ENCODE measurements at places on chromosomes 3 and 15.

- no peak for DNase-seq
Observed at GRCh38 chr3:112405845-112406244, 72.9 kb downstream of the CD200 start.

- peak; percentile 59 for DNase-seq
Observed at GRCh38 chr15:74213858-74214284, 11.3 kb upstream of the STRA6 start.

DNA sequence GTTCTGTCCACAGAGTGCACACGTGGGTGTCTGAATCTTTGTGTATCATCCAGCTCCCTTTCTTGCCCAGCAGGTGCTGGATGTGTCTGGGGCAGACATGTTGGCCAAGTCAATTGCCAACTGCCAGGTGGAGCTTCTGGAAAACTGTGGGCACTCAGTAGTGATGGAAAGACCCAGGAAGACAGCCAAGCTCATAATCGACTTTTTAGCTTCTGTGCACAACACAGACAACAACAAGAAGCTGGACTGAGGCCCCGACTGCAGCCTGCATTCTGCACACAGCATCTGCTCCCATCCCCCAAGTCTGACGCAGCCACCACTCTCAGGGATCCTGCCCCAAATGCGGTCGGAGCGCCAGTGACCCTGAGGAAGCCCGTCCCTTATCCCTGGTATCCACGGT, 12.5 kb upstream of the RPP14 start:
- DNase-seq = no peak

GRCh38 chr3:38603731-38604131, 45.8 kb downstream of the SCN5A start:
- no peak for DNase-seq

- no peak for DNase-seq
Observed at GRCh38 chr3:56297281-56297840, 170.9 kb downstream of the ERC2 start.

DNA sequence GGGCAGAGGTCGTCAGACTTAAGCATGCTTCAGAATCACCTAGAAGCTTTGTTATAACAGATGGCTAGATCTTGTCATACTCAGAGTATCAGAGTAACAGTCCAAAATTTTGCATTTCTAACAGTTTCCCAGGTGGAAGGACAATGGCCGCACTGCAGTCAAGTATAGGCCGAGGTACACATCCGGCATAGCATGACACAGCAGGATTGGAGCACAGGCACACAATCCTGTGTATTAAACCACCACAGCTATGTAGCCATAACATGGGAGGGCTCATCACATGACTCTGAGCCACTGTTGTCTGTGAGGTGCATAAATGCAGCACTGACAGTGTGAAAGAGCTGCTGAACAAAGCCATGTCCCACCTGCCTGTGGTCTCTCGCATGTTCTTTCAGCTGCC, 85.7 kb upstream of the RNF7 start:
- DNase-seq = no peak

DNA sequence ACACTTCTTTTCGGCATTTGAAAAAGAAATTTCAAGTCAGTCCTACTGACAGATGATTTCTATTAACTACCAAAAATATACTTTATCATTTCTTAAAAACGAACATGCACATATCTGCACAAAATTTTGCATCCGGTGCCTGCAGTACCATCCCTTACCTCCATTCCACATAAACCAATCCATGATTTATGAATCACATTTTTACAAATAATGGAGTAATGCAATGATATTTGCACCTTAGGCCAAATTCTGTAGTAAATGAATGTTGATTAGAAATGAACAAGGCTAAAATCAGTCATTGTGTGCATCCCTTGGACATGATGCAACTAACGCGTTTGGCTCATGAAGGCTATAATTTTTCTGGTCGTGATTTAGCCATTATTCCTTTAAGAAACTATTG, 46.5 kb downstream of the ROBO2 start:
- no peak for DNase-seq

DNA sequence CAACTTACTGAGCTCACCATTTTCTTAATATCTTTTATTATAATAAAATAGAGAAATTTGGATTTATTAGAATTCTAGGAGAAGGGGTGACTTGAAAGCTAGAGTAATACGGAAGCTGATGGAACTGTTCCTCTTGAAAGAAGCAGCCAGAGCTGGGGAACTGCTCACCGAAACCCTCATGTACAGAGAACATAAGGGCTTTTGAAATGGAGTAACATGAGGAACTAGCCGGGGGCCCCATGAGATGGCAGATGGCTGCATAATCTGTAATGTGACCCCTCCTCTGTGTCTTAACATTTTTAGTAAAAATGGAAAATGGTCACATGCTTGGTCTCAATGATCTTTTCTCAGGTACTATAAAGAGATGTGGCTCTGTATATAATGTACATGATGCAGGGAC, 15.7 kb upstream of the DYNC1LI1 start:
- DNase-seq = no peak

GRCh38 chr3:39106851-39107387, 508 bp downstream of the GORASP1 start:
- peak; percentile 78 for DNase-seq

DNA sequence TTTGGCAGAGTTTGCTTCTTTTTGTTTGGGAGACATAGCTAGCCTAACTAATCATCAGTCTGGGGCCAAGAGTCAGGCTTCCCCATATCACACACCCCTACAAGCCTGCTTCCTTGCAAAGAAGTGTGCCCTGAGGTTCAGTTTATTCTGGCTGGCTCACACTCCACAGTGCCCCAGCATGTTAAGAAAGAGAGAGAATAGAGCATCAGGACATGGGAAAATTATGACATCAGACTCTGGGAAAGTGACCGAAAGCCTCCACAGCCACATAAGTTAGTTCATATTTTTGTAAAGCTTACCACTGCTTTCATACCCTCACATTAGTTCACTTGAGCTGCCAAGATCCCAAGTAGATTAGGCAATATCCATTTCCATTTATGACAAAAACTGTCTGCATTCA, 63.0 kb upstream of the CFAP161 start:
- no peak for DNase-seq

DNA sequence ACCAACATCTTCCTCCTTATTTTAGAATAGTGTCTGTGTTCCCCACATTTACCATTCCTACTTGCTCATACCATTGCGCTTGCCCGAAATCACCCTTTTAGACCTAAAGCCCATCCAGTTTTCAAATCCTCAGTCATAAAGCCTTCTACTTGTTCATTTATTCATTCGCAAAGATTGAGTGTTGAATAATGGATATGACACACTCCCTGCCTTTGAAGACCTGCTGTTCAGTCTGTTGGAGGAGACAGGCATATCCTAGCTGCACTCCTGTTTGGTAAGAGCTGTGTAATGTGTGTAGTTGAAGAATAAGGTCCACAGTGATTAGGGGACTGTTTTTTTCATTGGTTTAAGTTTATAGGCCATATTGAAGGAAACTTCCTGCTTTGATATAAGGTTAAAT, 1.7 kb downstream of the CNOT10 start:
- no peak for DNase-seq

DNA sequence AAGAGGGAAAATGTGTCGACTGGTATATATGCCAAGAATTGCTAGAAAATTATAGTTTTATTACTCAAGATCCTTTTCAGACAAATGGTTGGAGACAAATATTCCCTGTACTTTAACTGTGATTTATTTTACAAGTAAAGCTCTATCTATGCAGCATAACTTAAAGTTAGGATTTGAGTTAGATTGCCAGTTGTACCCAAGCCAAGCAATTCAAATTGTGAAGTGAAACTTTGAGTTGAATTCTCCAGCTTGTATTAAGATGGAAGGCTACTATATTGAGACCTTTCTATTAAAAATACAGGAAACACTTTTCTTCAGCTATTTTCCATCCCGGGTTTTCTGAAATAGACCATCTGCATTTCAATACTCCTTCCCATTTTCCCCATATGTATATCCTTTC, 333.1 kb upstream of the RBMS3 start:
- DNase-seq = no peak

DNA sequence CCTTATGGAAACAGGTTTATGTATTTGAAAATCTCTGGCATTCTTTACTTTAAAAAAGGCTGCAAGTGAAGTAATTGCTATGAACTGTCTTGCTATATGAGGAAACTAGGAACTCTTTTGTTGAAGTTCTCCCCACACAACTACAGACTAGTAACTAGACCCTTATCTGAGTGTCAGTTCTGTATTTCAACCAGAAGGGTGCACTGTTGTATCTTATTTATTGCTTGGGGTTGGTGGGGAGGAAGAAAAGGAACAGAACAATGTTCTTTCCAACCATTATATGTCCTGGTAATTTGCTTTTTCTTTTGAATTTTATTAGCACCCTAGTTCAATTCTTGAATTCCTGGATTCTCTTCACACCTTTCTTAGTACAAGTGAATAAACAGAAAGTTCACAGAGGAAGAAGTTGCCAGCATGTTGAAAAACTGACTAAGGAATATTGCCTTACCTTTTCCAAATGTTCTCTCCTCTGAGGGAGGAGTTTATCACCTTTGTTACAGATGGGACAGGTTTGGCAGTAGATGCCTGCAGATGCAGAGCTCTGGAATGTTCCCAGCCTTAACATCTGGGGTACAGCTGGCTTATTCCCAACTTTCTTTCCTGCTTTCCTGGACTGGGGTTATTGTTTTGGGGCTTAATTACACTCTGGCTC, 162.4 kb upstream of the CFAP20DC start:
- DNase-seq = no peak

GRCh38 chr3:33428734-33429133, 11.5 kb downstream of the UBP1 start:
- DNase-seq = no peak

- DNase-seq = no peak
Observed at GRCh38 chr3:186624598-186624997, 11.7 kb downstream of the AHSG start.
